ENCODE measurements at places on chromosomes 13 and 19.

DNA sequence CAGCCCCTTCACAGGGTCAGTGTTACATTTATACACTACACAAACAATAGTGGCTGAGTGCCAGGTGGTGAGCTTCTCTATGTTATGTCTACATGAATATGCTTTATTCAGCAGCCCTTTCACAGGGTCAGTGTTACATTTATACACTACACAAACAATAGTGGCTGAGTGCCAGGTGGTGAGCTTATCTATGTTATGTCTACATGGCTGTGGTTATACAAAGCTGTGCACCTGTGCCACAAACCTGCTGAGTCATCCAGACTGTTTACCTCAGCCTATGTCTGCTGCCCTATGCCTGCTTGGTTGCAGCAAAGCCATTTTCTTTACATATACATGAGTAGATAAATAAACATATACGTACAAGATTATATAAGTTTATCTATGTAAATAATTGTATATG, 76.5 kb downstream of the ZNF726 start:
- no peak for DNase-seq

GRCh38 chr19:4624301-4624700, 15.0 kb upstream of the TNFAIP8L1 start:
- no peak for DNase-seq

- no peak for DNase-seq
These were observed 912 bp downstream of the SSC5D start for GRCh38 chr19:55488986-55489710.

- DNase-seq: no peak
These were observed 10.0 kb upstream of the OR1M1 start for GRCh38 chr19:9076901-9077300.

GRCh38 chr13:33797622-33798021, 20.3 kb upstream of the RFC3 start:
- no peak for DNase-seq

DNA sequence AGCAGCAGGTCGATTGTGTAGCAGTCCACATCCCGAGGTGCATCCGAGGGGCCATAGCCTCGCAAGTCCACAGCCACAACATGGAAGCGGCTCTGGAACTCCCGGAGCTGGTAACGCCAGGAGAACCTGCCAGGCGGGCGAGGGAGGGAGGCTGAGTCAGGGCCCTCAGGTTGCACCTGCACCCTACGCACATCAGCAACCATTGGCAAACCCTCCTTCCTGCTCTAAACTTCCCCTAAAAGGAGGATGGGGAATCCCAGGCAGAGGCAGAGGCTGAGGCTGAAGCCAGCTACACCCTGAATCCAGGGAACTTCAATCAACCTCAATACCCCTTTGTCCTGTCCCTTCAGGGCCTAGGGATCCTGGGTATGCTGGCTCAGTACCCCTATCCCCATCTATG, 977 bp downstream of the EPHX3 start:
- no peak for DNase-seq

GRCh38 chr13:102846261-102847015, 606 bp downstream of the ERCC5 start:
- no peak for DNase-seq

- no peak for DNase-seq
These were observed 232.2 kb downstream of the TUBA3C start for GRCh38 chr13:18949489-18949761.

DNA sequence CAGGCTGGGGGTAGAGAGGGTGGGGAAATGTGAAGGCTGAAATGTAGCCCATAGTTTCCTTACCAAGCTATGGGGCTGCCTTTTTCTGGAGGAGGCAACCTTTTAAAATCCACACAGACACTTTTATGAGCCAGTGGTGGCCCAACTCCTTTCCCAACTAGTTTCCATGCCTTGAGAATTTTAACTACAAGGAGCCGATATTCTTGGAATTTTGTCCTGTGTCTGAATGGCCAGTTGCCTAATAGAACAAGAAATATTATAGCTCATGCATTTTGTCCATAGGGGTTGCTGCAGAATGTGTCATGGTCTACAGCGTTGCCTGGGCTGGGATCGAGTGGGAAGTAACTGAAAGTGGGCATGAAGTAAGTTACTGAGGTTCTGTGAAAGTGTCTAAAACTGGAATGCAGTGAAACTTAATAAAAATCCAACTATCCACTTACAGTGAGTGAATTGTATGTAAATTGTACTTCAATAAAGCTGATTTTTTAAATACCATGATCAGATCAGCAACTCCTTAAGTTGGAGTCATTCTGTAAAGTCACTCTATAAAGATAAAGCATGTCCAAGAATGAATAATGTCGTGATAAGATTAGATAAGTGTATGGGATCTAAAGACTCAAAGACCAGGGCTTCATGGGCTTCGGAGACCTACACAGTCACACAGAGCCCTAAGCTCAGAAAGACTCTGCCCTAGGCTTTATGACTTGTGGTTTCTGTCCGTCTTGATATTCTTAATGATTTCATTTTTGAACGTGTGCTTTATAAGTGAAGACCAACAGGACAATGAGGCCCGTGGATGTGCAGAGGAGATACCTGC, 122.6 kb upstream of the FNDC3A start:
- no peak for DNase-seq

GRCh38 chr13:98251708-98252107, 74.6 kb upstream of the RNF113B start:
- DNase-seq: no peak

DNA sequence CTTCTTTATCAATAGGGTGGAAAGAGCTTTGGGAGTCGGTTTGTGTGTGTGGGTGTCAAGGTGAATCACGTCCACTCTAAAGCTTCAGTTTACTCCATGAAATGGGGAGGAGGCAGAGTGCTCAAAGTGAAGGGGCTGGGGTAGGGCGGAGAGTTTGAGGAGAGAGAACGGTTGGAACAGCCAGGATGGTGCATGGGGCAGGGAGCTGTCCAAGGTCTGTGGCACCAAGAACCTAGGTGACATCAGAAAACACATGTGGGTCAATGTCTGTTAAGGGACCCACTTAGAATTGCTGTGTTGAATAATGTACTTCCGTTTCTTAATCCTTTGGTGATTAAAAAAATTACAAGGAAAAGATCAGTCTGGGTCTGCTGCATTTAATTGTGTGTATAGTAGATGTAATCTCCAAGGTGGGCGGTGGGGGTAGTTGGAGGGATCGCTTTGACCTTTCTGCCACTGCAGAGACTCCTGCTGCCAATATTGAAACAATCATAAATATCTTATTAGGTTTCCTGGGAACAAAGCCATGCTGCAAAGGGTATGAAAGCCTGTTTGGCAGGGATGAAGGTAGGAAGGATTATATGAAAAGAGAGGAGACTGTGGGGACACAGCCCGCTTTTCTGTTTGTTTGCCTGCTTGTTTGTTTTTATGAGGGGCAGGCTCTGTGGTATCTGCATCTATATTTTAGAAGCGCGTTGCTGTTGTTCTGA, 122.3 kb downstream of the ATP8A2 start:
- no peak for DNase-seq

- no peak for DNase-seq
These were observed 73.8 kb downstream of the MAP4K1 start for GRCh38 chr19:38543807-38544568.

- no peak for DNase-seq
These were observed 13.5 kb downstream of the TM9SF2 start for GRCh38 chr13:99514801-99515200.

- no peak for DNase-seq
These were observed 147.7 kb downstream of the CDK8 start for GRCh38 chr13:26401578-26402021.

DNA sequence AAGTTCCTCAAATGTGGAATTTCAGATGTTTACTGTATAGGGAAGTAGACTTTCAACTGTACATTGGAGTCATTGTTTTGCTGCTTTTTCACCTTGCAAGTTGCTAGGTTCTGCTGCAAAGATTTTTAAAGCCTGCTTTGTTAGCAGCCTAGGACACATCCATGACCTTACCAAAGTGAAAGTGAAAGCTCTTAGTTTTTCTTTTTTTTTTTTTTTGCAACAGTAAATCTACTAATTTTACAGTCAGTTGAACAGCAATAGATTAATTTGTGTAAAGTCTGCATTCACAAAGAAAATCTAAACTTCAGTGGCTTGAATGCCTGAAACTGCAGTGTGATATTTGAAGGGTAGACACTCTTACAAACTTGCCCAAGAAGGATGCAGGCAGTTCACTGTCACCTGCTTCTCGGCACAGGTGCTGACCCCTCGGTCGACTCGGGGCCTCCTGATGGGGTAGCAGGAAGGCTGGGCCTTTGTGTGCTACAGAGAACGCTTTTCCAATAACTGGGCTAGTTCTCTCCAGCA, 5.0 kb upstream of the MTIF3 start:
- no peak for DNase-seq

DNA sequence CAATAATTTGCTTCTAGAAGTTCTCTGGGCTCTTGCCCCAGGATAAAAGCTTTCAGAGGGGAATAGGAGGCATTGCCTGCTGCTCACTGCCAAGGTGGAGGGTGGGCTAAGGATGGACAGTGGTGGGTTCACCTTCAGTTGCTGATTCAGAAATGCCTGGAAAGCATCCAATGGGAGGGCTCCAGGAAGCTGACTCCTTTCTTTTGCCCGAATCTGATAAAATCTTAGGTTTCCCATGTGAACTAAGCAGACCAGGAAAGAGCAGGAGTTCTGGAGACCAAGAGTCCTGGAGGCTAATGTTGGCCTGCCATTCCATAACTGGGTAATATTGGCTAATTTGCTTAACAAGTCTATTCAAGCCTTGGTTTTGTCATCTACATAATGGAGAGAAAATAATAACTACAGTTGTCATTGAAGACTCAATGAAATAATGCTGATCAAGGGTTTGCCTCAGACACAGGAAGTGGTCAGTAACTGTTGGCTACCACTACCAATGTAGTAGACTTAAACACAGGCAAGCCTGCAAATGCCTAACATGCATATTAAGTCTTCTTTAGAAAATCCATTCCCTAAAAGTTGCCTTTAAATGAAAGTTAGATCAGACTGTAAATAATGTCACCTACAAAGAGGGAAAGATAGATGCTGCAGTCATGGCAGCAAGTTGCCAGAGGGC, 528.4 kb upstream of the NBEA start:
- no peak for DNase-seq

DNA sequence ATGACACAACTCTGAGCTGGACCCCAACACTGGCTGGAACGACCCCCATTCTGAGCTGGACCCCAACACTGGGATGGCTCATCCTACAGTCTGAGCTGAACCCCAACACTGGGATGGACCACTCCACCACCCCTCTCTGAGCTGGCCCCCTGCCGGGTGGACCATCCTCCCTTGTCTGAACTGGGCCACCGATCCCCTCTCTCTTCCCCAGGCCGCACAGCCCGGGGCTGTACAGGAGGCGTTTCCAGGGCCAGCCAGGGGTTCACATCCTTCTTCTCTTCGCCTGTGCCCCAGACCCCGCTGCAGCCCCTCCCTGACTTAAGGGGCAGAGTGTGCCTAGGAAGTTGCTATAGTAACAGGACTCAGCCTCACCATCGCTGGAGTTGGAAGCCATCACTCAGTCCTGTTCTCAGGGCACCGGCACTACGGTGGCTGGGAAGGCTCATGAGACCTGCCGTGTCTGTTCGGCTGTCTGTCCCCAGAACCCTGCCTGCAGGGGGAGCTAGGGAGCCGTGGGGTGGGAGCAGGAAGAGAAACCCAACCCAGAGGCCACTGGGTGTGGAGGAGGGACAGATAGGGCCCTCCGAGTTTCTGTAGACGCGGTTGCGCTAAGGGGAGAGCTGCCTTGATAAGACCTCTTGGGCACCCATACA, 3.7 kb downstream of the PRKACA start:
- no peak for DNase-seq

DNA sequence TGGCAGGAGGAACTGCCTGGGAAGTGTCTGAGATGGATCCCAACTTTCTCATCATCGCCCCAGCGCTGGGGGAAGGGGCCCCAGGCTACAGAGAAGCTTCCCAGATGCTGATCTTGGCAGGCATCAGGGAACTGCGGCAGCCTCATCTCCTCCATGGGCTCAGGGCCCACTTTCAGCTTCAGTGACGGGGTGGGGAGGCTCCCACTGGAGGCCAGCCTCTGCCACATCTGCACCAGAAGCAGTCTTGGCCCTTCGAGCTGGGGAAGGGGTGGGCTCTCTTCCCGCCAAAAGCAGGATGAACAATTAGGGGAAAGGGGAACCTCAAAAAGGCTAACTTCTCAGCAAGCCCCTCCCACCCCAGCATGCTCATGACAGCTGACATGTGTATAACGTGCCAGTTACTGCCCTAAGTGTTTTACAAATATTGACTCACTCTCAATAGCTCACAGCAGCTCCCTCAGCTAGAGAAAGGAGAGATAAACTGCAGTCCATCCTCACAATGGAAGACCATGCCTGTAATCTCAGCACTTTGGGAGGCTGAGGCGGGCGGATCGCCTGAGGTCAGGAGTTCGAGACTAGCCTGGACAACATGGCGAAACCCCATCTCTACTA, 7.1 kb upstream of the S1PR2 start:
- no peak for DNase-seq
